ENCODE measurements at places on chromosomes 4 and X. TPM values are rescaled to one million over a fixed set of nuclear protein-coding genes. Genes with fewer than 3 reads are reported as not detected.

- H3K27me3 ChIP-seq = no peaks in the 10 kb centered on the region
- H3K27ac ChIP-seq = peak overlapping the region; percentile 81
- no peaks in the 10 kb centered on the region for H3K4me1 ChIP-seq
- no peaks in the 10 kb centered on the region for H3K36me3 ChIP-seq
- DNase-seq = no peak
These were observed 539 bp upstream of the CHIC1 start for GRCh38 chrX:73562458-73562857.

- H3K27ac ChIP-seq = peak overlapping the region; percentile 85
- no peaks in the 10 kb centered on the region for H3K27me3 ChIP-seq
- peaks cover 21% of the 10 kb centered on the region for H3K4me1 ChIP-seq
- peak; percentile 35 for DNase-seq
These were observed 867 bp downstream of the TIFA start for GRCh38 chr4:112284662-112285411.

- H3K36me3 ChIP-seq = no peaks in the 10 kb centered on the region
- no peak for DNase-seq
- H3K27me3 ChIP-seq = no peaks in the 10 kb centered on the region
- no peak overlapping the region for H3K4me3 ChIP-seq
- H3K4me1 ChIP-seq = no peaks in the 10 kb centered on the region
These were observed 1160.2 kb downstream of the FAM133A start for GRCh38 chrX:94834226-94834625.

The RAB41 gene
- total RNA-seq = not detected

The LSM6 gene
- total RNA-seq = 12.1 TPM

GRCh38 chrX:129705988-129706387 is 32.8 kb upstream of the XPNPEP2 start:
- H3K36me3 ChIP-seq = no peaks in the 10 kb centered on the region
- no peaks in the 10 kb centered on the region for H3K27me3 ChIP-seq
- H3K4me1 ChIP-seq = peaks cover 17% of the 10 kb centered on the region
- DNase-seq = no peak
- H3K27ac ChIP-seq = no peak overlapping the region

DNA sequence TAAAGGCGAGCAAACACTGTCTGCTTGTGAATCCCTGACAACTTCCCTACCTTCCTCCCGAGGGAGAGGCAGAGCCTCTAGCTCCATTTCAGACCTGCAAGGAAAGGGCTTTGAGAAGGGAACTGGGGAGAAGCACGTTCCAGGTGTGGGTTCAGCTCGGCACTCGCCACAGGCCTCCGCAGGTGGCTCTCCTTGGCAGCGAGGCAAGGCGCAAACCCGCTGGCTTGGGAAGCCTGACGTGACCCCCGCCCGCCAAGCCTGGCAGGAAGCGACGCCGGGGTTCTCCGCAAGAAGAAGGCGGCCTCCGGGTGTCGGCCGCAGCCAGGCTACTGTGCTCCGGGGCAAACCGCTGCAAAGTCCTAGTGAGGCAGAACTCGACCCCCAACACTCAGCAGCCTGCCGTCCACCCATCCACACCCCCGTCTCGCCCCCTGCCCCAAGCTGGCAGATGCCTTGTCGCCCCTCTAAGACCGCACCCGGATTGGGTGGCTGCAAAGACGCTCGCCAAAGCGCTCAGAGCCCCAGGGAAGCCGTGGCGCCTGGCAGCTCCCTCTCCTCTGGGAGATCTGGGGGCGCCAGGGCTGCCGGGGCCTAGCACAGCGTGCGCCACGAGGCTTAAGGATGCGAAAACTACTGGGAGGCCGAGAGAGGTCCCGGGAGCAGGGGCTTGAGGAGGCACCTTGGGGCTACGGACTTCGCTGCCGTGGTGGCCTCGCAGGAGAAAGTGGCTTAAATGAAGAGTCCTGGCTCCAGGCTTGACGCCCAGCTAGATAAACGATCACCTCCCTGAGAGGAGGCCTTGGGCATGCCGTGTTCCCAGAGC is 21.8 kb downstream of the NKX3-2 start:
- no peak for DNase-seq
- H3K27me3 ChIP-seq = peaks cover 100% of the 10 kb centered on the region
- H3K4me3 ChIP-seq = no peak overlapping the region
- H3K4me1 ChIP-seq = peaks cover 11% of the 10 kb centered on the region
- no peaks in the 10 kb centered on the region for H3K36me3 ChIP-seq

GRCh38 chr4:135838889-135839288 is 1637.3 kb upstream of the PABPC4L start:
- H3K27ac ChIP-seq = no peak overlapping the region
- no peaks in the 10 kb centered on the region for H3K36me3 ChIP-seq
- no peak overlapping the region for H3K4me3 ChIP-seq
- H3K27me3 ChIP-seq = no peaks in the 10 kb centered on the region

DNA sequence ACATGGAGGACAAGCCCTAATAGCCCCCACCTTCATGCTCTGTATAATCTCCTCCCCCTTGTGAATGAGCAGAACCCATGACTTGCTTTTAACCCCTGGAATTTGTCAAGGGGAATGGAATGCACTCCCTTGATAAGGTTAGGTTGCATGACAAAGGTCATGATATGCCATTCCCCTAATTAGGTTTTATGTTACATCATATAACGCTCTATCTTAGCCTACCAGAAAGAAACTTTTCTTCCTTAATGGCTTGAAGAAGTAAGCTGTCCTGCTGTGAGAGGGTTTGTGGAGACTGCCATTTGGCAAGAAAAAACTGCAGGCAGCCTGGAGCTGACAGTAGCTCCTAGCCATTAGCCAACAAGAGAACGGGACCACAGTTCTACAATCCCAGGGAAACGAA is 399.8 kb upstream of the MAD2L1 start:
- no peaks in the 10 kb centered on the region for H3K36me3 ChIP-seq
- H3K27ac ChIP-seq = no peak overlapping the region
- H3K27me3 ChIP-seq = no peaks in the 10 kb centered on the region
- no peak for DNase-seq
- H3K4me3 ChIP-seq = no peak overlapping the region
- no peaks in the 10 kb centered on the region for H3K4me1 ChIP-seq

- peaks cover 6% of the 10 kb centered on the region for H3K4me1 ChIP-seq
- no peak for DNase-seq
- H3K4me3 ChIP-seq = no peak overlapping the region
These were observed 47.2 kb downstream of the AFAP1 start for GRCh38 chr4:7892212-7893019.

DNA sequence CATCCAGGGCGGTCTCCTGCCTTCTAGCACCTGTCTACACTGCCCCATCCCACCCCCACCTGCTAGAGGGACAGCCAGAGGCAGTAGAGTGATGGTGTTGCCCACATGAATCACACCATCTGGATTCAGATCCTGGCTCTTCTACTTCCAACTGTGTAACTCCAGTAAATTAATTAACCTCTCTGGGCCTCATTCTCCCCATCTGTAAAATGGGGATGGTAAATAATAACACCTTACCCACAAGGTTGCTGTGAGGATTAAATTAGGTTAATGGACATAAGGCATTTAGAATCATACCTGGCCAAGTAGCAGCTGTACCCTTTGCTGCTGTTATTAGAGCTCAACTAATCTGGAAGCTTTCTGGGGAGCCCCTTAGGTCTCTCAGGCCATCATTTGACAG is 149.6 kb upstream of the BCOR start:
- no peak for DNase-seq
- peaks cover 4% of the 10 kb centered on the region for H3K4me1 ChIP-seq
- H3K36me3 ChIP-seq = no peaks in the 10 kb centered on the region
- no peak overlapping the region for H3K4me3 ChIP-seq

GRCh38 chr4:184384056-184384809 is 90.1 kb downstream of the IRF2 start:
- no peak for DNase-seq
- peak overlapping the region; percentile 78 for H3K27ac ChIP-seq
- no peaks in the 10 kb centered on the region for H3K27me3 ChIP-seq
- H3K4me1 ChIP-seq = peaks cover 78% of the 10 kb centered on the region

DNA sequence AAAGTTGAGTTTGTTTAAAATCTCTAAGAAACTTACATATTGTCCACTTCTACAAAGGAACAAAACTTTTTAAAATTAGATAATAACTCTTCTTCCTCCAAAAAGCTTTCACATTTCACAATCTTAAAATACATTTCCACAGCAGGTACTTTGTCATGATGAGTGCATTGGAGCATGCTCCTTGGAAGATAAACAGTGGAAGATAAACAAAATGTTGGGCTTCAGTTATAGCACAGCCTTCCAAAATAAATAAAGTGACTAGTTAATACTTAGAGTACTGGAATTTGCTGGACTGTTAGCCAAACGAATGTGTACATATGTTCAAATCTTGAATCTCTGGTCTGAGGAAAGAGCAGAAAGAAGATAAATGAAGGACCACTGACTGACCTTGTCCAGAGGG is 54.9 kb upstream of the PDE5A start:
- no peak overlapping the region for H3K27ac ChIP-seq
- no peaks in the 10 kb centered on the region for H3K36me3 ChIP-seq
- no peak overlapping the region for H3K4me3 ChIP-seq
- H3K4me1 ChIP-seq = no peaks in the 10 kb centered on the region
- H3K27me3 ChIP-seq = no peaks in the 10 kb centered on the region
- no peak for DNase-seq

The CTAG1A gene
- total RNA-seq = not detected

The ADH1C gene
- 14.3 TPM for total RNA-seq

The TMEM150C gene
- total RNA-seq = 20.7 TPM

DNA sequence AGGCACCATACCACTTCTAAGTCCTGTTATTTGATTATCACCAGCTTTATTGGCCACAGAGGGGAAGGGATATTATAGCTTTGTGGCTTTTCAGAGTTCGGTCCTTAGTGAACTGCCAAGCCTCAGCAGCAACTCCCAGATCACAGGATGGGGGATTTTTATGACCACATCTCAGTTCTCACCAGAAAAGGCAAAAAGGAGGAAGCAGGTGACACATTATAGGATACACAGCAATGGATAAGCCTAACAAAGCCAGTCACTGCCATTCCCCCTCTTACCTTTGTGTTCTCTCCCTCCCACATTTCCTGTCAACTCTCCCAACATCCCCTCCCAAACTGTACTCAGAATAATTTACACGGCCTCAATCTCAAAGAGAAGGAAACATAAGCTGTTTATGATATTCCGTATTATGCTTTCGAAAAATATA is 142.8 kb downstream of the MGST2 start:
- no peaks in the 10 kb centered on the region for H3K4me1 ChIP-seq
- H3K27me3 ChIP-seq = no peaks in the 10 kb centered on the region
- H3K27ac ChIP-seq = peak overlapping the region; percentile 51
- DNase-seq = no peak

DNA sequence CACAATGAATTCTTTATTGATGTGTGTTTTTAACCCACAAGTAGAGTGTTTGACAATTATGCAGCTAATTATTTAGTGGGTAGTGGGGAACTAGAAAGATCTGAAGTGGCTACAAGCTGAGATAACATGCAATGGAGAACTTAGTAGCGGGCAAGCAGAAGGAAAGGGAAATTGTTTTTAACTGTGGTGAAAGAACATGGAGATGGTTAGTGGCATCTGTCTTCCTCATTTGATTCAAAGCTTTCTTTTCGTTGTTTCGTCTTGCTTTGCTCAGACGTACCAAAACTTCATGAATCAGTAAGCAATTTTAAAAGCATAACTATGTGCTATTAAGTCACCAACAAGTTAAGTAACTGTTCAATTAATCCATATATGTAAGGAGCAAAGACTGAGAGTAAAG is 169.9 kb downstream of the BANK1 start:
- no peak overlapping the region for H3K4me3 ChIP-seq
- no peak overlapping the region for H3K27ac ChIP-seq
- DNase-seq = no peak
- no peaks in the 10 kb centered on the region for H3K36me3 ChIP-seq
- H3K27me3 ChIP-seq = no peaks in the 10 kb centered on the region

The MAGEB6B gene
- not detected for total RNA-seq

DNA sequence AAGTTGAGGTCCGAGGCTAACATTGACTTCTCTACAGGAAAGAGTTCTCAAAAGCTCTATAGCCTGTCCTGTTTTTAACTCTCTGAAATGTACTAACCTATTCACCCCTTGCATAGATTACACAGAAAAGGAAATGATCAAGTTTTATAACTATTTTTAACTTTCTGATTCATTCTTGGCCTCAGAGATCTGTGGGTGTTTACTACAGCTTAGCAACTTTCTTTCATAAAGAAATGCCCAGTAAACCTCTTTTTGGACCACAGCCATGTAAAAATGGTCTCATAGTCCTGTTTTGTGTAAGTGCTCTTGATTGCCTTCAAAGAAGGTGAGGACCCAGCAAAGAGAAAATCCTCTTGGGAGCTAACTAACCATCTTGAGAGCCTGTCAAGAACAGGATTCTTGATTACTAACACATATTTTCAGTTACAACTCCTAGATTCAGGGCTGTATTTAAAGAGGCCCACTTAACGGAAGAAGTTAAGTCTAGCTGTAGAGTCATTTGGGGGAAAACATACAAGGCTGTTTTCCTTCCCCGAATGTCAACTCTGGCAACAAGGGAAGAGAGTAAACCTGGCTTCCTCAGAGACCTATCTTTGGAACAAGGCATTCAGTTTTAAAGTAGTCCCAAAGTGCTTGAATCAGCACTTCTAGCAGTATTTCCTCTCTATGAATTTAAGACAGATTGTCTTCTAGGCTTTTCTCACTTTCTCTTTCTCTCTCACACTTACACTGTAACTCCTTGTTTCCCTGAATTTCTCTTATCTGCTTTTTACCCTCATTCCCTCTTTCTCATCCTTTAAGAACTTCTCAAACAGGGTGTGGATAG is 78.2 kb downstream of the IL21 start:
- no peak overlapping the region for H3K27ac ChIP-seq
- no peaks in the 10 kb centered on the region for H3K27me3 ChIP-seq
- no peak overlapping the region for H3K4me3 ChIP-seq
